Amygdala (tissue), 56 donors: ENCODE measurements at places on chromosomes 1 and 21.

GRCh38 chr1:115408533-115408932, 70.5 kb upstream of the NGF start:
- no peak for DNase-seq

DNA sequence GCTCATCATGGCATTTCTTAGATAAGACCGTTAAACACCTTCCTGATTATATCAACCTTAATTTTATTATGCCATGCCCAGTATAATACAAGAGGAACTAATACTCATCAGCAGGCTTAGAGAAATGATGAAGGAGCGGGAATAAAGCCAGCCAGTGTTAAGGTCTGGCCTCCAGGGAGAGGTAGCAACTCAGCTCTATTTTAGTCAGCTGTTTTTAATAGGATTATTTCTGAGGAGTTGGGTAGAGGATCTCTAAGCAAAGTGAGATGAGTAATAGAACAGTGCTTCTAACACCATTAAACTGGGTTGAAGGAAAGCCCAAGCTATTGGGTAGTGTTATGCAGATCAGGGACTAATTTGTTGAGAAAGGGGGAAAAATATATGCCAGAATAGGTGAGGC, 921.5 kb downstream of the TTLL7 start:
- no peak for DNase-seq

- no peak for DNase-seq
These were observed 339.9 kb downstream of the NTNG1 start for GRCh38 chr1:107480548-107481415.

GRCh38 chr1:179169616-179170467, 59.6 kb downstream of the ABL2 start:
- no peak for DNase-seq

DNA sequence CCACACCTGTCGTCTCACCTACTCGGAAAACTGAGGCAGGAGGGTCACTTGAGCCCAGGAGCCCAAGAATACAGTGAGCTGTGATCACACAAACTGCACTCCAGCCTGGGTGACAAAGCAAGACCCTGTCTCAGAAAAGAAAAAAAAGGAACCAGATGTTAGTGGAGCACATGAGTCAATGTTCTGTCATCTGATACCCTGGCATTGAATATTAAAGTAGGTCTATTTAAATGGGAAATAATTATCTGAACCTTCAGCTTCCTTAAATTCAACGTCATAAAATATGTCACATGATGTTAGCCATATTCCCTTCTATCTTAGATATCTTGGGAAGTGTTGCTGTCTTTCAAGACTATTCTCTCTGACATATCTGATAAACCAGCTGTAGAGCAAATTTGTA, 47.3 kb downstream of the NCAM2 start:
- DNase-seq: no peak

DNA sequence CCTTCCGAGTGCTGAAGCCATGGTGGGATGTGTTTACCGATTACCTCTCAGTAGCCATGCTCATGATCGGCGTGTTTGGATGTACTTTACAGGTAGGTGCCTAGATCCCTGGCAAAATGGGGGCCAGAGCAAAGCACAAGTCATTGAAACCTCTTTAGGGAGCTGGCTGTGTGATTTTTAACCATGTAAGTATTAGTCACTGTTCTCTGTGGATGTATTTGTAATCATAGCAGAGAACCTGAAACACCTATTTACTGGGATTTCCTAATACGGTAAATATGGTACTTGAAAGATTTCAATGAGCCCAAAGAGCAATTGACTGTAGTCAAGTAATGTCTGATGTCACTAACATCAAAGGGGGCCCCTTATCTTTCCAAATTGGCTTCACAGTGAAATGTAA, 53.6 kb downstream of the LRRC8C start:
- DNase-seq: no peak

GRCh38 chr1:8426996-8427395, 109.1 kb downstream of the SLC45A1 start:
- no peak for DNase-seq

DNA sequence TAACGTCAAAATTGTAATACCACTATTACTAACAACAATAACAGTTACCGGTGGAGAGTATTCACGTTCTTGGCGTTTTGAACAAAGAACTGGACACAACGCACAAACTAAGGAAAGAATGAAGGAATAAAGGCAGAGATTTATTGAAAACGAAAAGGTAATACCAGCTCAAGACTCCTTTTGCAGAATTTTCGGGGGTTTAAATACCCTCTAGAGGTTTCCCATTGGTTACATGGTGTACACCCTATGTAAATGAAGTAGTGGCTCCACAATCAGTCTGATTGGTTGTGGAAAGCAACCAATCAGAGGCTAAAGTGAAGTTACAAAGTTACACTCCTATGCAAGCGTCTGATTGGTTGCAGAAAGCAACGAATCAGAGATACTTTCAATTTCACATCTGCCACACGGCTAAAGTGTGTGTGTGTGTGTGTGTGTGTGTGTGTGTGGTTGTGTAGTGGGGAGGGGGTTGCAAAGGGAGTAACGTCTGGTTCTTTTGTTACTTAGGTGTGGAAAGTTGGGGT, 1.1 kb upstream of the GTF2B start:
- DNase-seq: peak; percentile 8

DNA sequence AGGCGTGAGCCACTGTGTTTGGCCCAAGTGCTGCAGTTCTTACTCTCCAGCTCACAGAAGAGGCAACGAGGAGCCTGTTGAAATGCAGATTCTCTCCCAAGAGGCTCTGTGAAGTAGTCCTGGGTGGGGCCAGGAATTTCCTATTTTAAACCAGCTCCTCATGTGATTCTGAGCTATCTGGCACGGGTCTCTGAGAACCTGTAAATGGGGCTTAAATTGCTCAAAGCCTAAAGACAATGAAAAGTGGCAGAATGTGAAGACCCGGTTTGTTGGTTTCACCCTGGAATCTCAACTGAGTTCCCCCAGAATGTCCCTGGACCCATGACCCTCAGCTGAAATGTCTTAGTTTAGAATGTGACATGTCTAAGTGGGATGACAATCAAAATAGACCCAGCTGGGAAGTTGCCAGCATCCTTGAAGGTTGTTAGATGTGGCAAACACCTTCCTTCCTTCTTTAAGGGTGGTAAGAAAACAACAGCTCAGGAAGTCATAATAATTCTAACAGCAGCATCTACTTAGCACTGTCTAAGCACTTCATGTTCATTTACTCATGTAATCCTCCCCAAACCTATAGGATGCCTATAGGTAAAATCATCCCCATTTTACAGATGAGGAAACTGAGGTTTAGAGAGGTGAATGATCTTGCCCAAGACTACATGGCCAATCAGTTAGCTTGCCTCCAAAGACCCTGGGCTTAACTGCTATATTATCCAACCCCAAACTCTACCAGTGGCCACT, 20.9 kb upstream of the ATP5PO start:
- no peak for DNase-seq

- no peak for DNase-seq
These were observed 44.5 kb downstream of the DDR2 start for GRCh38 chr1:162676750-162677149.

DNA sequence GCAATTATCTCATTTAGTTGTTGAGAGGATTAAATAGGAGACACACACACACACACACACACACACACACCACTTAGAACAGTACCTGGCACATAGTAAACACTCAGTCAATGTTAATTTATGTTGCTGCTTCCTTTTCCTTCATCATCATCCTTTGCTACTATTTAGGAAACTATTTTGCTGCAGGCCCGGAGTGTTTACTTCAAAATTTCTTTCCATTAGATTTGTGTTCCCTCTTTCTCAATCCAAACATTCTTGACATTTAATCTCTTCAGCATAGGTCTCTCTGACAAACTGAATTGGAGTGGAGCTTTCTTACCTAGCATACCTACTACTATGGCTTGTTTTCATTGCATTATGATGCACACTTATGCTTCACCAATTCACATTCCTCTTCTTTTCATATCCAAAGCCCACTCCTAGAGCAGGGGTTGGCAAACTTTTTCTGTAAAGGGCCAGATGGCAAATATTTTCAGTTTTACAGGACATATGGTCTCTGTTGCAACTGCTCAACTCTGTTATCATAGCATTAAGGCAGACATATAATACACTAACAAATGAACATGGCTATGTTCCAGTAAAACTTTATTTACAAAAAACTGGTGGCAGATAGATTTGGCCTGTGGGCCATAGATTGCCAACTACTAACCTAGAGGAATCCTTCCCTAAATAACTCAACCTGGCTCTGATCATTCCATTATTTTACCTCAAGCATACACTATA, 49.5 kb downstream of the SCMH1 start:
- no peak for DNase-seq

- no peak for DNase-seq
These were observed 51.7 kb upstream of the TMEM51 start for GRCh38 chr1:15101801-15102200.

- DNase-seq: no peak
These were observed 265.8 kb downstream of the CAMTA1 start for GRCh38 chr1:7050751-7051665.

DNA sequence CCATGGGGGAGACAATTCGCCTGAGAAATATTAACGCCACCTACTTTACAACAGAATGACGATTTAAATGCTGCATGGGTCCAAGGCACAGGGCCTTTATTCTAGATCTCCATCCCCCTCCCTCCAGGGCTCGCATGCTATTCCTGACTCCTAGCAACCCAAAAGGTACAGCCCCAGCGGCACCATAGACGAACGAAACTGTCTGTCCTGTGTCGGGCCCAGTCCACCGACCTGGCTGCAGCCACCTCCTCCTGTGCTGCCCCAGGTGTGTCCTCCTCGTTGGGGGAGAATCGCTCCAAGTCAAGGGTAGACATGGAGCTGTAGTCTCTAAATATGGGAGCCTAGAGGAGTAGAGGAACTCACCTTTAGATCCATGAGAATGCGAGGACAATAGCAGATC, 196.5 kb downstream of the TOMM20 start:
- DNase-seq: no peak

DNA sequence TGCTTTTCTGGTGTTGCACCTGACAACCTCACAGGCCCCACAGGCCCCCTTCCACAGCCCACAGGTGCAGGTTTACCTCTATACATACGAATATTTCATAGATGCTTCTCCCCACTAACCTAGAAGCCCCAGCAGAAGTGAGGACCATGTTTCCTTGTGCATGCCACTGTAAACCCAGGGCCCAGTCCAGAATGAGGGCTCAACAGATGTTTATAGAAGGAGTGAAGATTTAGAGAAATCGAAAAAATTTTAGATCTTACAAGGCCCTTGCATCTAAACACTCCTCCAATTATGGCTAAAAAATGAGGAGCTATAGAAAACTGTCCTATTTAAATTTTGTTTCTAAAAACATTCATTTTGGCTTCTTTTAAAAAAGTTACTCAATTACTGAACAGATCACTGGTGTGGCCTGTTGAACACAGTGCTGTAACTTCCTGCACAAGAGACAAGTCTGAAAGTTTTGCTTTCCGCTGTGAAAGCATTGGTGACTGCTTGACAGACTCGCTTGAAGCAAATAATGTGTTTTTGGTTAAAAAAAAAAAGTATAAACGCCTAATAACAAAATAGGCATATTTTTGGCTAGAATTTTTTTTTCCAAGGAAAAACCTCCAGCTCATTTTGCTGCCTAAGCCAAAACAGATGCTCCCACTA, 1.2 kb downstream of the ABCB10 start:
- DNase-seq: no peak

DNA sequence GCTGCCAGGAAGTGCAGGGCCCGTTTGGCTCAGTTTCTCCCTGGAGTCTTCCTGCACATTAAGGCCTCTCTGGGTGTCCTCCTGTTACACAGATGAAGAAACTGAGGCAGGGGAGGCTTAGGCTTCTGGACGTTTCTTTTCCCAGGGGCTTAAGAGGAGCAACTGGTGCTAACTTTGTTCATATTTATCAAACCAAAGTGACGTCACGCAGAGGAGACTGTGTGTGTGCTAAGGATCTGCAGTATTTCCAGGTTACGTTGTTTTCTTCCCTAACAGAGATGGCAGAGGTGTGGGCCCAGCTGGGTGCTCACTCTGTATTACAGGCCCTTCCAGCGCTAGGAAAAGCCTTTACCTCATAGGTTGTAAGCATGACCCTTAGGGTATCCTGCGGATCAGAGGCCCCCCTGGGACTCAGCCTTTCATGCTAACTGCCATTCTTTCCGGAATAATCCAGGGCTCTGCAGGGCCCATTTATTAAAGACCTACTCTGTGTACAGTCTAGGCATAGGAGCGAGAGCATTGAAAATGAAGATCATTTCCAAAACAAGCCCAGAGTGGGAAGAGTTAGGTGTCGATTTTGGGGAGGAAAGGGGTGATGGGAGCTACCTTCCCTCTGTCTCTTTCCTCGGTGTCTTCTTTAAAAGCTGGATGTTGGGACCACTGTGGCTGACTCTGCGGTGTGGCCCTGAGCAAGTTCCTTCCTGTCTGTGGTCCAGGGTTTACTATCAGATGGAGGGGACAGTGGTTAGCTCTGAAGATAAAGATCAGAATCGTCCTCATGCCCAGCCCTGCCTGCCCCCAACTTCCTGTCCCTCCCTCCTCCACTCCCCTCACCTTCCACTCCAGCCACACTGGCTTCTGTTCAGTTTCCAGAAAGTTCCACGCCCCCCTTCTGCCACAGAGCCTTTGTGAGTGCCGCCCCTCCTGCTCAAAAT, 4.6 kb downstream of the AGTRAP start:
- no peak for DNase-seq

DNA sequence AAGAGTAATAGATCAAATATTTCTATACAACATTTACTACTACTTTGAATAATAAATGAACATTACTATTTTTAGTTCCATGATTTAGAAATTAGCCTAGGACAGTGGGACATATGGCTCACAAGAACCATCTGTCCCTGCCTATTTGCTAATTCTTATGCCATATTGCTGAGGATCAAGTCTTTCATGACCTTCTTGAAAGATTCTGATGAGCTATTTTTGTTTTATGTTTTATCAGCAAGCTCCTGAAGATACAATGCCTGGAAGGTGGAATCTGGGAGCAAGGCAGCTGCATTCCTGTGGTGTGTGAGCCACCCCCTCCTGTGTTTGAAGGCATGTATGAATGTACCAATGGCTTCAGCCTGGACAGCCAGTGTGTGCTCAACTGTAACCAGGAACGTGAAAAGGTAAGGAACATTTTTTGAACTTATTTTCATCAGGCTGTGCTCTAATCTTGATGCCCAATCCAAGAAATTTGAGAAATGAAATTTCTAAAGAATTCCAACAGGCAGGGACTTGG, 326.7 kb downstream of the PAPPA2 start:
- DNase-seq: no peak

DNA sequence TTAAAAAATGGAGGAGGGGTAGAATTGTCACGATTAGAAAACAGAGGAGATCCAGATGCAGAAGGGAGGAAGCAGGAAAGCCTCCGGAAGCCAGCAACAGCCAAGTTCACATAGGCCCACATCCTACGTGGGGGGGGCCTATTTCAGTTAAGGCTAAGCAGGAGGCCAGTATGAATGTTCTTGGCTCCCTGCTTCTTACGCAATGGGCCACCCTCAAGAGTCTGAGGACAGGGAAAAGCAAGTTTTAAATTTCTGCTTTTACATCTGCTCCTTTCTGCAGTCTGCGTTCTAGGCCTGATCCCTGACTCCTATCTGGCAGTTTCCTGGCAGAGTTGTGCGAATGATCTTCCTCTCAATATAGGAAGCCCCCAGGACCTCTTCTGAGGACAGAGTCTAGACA, 30.6 kb downstream of the RABIF start:
- no peak for DNase-seq

DNA sequence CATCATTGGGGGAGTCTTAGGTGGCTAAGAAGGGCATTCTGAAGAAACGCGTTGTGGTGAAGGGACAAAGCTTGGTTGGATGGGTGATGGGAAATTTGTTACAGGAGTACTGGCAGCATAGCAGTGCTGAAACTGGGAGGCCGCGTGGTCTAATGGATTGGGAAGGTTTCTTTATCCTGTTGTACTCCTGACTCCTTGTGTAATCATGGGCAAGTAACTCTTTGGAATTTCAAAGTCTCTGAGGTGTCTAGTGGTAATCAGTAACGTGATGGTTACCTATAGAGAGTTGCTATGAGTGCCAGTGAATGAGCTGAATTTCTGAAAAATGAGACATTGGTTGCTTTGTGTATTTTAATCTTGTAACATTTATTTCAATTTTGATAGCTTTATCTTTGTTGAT, 18.5 kb downstream of the DONSON start:
- no peak for DNase-seq
